ENCODE measurements at places on chromosomes 11 and 22. TPM values are rescaled to one million over a fixed set of nuclear protein-coding genes. Genes with fewer than 3 reads are reported as not detected.

The LRRC4C gene
- not detected for total RNA-seq

- no peak for DNase-seq
These were observed 24.7 kb downstream of the SIK3 start for GRCh38 chr11:117073539-117073938.

GRCh38 chr11:22711071-22711770, 44.8 kb downstream of the GAS2 start:
- DNase-seq = peak; percentile 22

The DTX4 gene
- 85.6 TPM for total RNA-seq

DNA sequence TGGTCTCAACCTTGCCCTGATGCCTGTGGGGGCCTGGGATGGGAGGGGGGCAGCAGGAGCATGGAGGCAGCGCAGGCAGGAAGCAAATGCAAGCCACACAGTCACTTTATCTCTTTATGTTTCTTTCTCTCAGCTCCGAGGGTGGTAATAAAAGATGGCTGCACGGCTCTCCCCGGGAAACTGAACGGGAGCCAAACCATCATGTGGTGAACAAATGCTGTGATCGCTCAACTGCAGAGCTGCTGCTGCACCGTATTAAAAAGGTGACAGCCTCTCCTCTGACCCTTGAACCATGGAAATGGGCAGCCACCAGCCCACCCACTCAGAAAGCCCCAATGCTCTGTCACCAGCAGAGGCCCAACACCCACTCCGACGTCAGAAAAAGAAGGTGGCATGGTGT, 110.0 kb downstream of the TIMP3 start:
- no peak for DNase-seq

The MMP12 gene
- not detected for total RNA-seq

DNA sequence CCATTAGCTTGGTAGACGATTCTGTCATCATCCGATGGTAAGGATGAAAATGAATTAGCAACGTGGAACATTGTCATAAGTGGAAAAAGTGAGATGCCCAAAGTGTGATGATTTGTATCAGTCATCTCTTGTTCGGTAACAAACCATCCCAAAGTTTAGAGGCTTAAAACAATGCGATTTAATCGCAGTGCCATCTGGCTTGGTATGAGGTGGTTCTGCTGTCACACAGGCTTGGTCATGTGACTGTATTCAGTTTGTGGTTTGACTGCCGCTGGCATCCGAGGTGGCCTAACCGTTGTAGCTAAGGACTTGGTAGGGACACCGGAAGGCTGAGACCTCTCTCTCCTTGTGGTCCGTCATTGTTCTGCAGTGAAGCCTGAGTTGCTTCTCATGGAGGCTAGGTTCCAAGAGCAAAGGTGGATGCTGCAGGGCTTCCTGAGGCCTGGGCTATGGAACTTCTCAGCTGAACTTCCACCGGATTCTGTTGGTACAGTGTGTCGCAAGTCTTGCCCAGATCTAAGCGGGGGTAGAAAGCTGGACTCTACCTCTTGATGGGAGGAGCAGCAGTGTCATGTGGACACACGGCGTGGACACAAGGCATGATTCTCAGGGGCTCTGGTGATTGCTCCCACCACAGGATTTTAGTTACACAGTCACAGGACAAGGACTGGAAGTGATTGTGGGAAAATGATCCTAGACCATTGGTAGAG, 36.3 kb downstream of the BCR start:
- DNase-seq = no peak

Data from Caco-2 (cell line).